ENCODE measurements at places on chromosomes 3 and 15. TPM values are rescaled to one million over a fixed set of nuclear protein-coding genes. Genes with fewer than 3 reads are reported as not detected.

DNA sequence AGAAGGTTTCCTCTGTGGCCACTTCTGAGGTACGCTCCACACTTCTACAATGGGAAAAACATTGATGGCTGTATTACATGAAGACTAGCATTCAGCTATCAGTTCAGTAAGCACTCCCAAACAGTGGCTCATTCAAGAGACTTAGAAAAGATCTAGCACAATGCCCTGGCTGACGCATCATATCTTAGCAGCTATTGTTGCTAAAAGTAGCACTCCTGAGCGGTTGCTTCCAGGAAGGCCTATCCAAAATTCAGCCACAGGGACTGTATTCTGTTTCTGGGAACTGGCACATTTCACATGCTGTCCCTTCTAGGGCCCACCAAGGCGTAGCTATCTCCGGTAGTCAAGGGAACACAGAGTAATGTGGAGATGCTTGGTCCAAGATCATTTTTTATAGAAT lies 21.2 kb upstream of the SPRED1 start:
- no peak overlapping the region for H3K4me3 ChIP-seq
- DNase-seq: no peak
- no peak overlapping the region for H3K27ac ChIP-seq
- H3K4me1 ChIP-seq: no peaks in the 10 kb centered on the region
- no peaks in the 10 kb centered on the region for H3K27me3 ChIP-seq

GRCh38 chr15:26772154-26773066 lies at the start of gene GABRB3:
Gene GABRB3 (minus strand): TSS chr15:26773066.
- H3K36me3 ChIP-seq: no peaks in the 10 kb centered on the region
- H3K27me3 ChIP-seq: no peaks in the 10 kb centered on the region
- no peak within 1 kb of the TSS for H3K4me3 ChIP-seq
- no peak within 1 kb of the TSS for H3K27ac ChIP-seq

GRCh38 chr3:114668099-114668498 lies 374.3 kb downstream of the TIGIT start:
- DNase-seq: no peak
- H3K27me3 ChIP-seq: no peaks in the 10 kb centered on the region
- no peak overlapping the region for H3K4me3 ChIP-seq
- H3K4me1 ChIP-seq: no peaks in the 10 kb centered on the region

GRCh38 chr3:133757701-133758567 lies 11.7 kb downstream of the TF start:
- H3K27ac ChIP-seq: no peak overlapping the region
- H3K4me1 ChIP-seq: no peaks in the 10 kb centered on the region
- no peak overlapping the region for H3K4me3 ChIP-seq

DNA sequence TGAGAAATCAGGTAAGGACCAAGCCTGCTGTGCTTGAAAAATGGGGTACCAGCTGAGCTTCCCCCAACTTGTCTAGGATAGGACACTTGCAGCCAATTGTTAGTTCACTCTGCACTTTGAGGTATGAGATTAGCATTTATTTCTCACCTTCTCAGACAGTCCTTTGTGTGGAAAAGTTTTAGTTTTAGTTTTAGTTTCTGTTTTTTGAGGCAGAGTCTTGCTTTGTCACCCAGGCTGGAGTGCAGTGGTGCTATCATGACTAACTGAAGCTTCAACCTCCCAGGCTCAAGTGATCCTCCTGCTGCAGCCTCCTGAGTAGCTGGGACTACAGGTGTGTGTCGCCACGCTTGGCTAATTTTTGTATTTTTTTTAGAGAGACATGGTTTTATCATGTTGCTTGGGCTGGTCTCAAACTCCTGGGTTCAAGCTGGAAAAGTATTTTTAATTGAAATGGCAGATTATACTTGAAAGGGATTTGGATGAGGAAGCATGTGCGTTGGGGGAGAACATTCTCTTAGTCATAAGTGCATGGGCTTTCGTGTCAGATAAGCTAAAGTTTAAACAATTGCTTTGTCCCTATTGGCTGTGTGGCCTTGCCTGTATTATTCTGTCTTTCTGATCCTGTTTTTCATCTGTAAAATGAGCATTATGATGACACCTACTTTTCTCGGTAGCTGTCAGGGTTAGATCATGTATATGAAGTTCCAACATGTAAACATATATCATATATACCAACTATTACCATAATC lies 25.2 kb upstream of the CCK start:
- no peaks in the 10 kb centered on the region for H3K27me3 ChIP-seq
- peaks cover 3% of the 10 kb centered on the region for H3K4me1 ChIP-seq
- DNase-seq: no peak

- no peaks in the 10 kb centered on the region for H3K36me3 ChIP-seq
- H3K4me1 ChIP-seq: no peaks in the 10 kb centered on the region
- DNase-seq: no peak
- H3K27me3 ChIP-seq: no peaks in the 10 kb centered on the region
Observed at GRCh38 chr15:33476076-33476475, 165.3 kb downstream of the RYR3 start.

The BRPF1 gene
- polyA plus RNA-seq: 13.0 TPM

DNA sequence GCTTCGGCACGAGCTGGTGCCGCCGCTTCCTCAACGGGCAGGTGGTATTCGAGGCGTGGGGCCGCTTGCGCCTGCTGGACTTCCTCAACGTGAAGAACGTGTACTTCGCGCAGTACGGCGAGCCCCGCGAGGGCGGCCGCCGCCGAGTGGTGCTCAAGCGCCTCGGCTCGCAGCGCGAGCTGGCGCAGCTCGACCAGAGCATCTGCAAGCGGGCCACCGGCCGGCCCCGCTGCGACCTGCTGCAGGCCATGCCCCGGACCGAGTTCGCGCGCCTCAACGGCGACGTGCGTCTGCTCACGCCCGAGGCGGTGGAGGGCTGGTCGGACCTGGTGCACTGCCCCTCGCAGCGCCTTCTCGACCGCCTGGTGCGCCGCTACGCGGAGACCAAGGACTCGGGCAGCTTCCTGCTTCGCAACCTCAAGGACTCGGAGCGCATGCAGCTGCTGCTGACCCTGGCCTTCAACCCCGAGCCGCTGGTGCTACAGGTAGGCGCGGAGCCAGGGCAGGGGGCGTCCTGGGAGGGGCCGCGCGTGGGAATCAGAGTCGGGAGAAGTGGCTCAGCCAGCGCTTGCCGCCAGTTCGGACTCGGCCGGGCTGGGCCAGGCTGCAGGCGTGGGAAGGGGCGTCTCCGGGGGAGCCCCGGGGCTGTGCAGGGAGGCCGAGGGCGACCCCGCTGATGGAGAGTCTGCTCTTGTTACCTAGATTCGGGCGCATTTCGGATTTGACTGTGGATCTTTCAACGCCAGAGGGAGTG lies 1.1 kb downstream of the DIPK2A start:
- no peaks in the 10 kb centered on the region for H3K27me3 ChIP-seq
- peak overlapping the region; percentile 87 for H3K4me3 ChIP-seq
- H3K27ac ChIP-seq: peak overlapping the region; percentile 91
- no peaks in the 10 kb centered on the region for H3K4me1 ChIP-seq

DNA sequence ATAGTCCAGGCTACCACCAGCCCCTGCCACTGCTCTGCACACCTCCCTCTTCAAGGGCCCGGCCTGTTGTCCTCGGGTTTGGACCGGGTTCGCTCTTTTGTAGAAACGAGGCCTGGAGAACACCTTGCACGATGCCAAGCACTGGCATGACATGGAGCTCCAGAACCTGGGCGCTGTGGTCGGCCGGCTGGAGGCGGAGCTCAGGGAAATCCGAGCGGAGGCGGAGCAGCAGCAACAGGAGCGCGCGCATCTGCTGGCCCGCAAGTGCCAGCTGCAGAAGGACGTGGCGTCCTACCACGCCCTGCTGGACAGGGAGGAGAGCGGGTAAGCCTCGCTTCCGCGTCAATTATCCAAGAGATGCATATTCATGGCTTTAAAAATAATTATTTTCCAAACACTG lies 72.4 kb downstream of the BFSP2 start:
- peaks cover 67% of the 10 kb centered on the region for H3K4me1 ChIP-seq
- no peak overlapping the region for H3K4me3 ChIP-seq
- H3K27ac ChIP-seq: no peak overlapping the region
- H3K27me3 ChIP-seq: no peaks in the 10 kb centered on the region
- no peak for DNase-seq

The MAPK6 gene
- polyA plus RNA-seq: 52.5 TPM

- H3K36me3 ChIP-seq: no peaks in the 10 kb centered on the region
- H3K4me1 ChIP-seq: no peaks in the 10 kb centered on the region
- H3K4me3 ChIP-seq: no peak overlapping the region
Observed at GRCh38 chr3:71462586-71462985, 120.9 kb downstream of the FOXP1 start.

DNA sequence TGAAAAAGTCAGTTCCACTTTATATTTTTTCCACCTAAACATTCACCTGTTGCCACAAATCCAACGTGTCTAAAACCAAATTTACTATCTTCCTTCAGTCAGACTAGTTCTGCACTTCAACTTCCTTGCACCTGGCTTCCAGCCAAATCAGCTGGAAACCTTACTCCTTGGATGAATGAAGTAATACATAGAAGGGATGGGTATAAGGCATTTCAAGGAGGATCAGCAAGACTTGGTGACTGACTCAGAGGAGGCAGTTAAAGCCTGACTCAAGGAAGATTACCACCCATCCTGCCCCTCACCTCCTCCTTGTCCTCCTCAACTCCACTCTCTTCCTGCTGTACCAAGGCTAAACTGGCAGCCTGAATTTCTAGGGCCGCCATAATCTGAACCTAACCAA lies 37.1 kb downstream of the QTRT2 start:
- H3K4me1 ChIP-seq: no peaks in the 10 kb centered on the region
- no peak overlapping the region for H3K27ac ChIP-seq
- no peaks in the 10 kb centered on the region for H3K36me3 ChIP-seq
- H3K27me3 ChIP-seq: no peaks in the 10 kb centered on the region
- H3K4me3 ChIP-seq: no peak overlapping the region

GRCh38 chr15:94229591-94230369 lies 1.6 kb upstream of the MCTP2 start:
- H3K36me3 ChIP-seq: no peaks in the 10 kb centered on the region
- peaks cover 16% of the 10 kb centered on the region for H3K4me1 ChIP-seq
- peak overlapping the region; percentile 61 for H3K4me3 ChIP-seq
- peak; percentile 70 for DNase-seq
- H3K27ac ChIP-seq: no peak overlapping the region

The ADAMTSL3 gene
- polyA plus RNA-seq: 0.12 TPM

The PRR23B gene
- not detected for polyA plus RNA-seq

DNA sequence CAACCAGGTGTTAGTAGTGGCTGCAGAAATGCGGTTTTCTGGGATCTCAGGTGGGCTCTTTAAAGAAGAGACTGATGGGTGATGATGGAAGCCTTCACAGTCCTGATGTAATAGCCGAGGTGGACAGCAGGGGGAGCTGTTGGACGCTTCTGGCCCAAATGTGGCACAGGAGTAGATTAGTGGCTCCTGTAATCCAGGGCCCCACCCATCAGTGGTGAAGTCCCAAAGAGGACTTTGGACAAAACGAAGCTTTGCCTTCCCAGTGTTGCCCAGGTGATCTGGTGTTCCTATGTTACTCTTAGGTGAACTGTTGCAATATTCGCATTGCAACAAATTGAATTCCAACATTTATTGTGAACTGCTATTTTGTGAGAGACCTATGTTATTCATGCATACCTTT lies 31.8 kb upstream of the MYZAP start:
- H3K4me1 ChIP-seq: peaks cover 3% of the 10 kb centered on the region
- H3K36me3 ChIP-seq: no peaks in the 10 kb centered on the region
- no peak overlapping the region for H3K4me3 ChIP-seq
- no peak for DNase-seq
- no peak overlapping the region for H3K27ac ChIP-seq
- no peaks in the 10 kb centered on the region for H3K27me3 ChIP-seq

DNA sequence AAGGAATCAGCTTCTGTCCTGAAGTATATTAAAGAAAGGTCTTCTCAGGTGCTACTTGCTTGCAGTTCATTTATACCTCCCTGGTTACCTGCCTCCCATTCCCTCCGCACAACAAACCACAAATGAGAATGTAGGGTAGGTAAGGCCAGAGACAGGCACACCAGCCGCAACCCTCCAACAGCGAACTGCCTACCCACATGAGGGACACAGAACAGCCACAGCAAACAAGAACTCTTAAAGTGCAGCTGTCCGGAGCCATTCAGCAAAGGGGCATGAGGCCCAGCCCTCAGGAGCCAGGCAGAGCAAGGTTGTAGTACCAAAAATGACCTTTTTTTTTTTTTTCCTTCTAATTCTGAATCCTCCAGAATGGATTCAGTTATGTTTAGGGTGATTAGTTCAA lies 52.4 kb downstream of the SPSB4 start:
- no peak for DNase-seq
- H3K36me3 ChIP-seq: no peaks in the 10 kb centered on the region
- no peak overlapping the region for H3K27ac ChIP-seq
- no peak overlapping the region for H3K4me3 ChIP-seq
- no peaks in the 10 kb centered on the region for H3K27me3 ChIP-seq

GRCh38 chr15:98330692-98331435 lies 317.5 kb upstream of the IGF1R start:
- no peak overlapping the region for H3K27ac ChIP-seq
- no peak for DNase-seq
- H3K4me3 ChIP-seq: no peak overlapping the region

GRCh38 chr3:106338582-106339214 lies 469.9 kb upstream of the CBLB start:
- DNase-seq: no peak
- H3K36me3 ChIP-seq: no peaks in the 10 kb centered on the region
- no peaks in the 10 kb centered on the region for H3K27me3 ChIP-seq
- no peak overlapping the region for H3K27ac ChIP-seq
- peaks cover 5% of the 10 kb centered on the region for H3K4me1 ChIP-seq
- H3K4me3 ChIP-seq: no peak overlapping the region

The ARGFX gene
- not detected for polyA plus RNA-seq

DNA sequence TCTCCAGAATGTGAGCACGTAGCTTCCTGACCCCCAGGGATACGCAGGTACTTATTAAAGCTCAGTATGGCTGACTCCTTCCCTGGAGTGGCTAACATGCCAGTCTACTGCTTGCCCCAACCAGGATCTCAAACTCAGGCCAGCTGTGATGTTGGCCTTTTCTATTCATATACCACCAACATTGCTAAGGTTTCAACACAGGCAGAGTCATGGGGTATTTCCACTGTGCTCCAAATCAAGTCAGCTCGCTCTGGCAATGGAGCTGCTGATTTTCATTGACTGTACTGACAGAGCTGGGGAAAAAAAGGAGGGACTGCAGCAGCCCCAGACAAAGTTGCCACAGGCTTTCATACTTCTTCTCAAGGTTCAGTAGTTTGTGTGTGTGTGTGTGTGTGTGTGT lies 87.0 kb downstream of the CFAP20DC start:
- no peaks in the 10 kb centered on the region for H3K4me1 ChIP-seq
- no peaks in the 10 kb centered on the region for H3K27me3 ChIP-seq
- no peak overlapping the region for H3K27ac ChIP-seq
- H3K4me3 ChIP-seq: no peak overlapping the region
- DNase-seq: no peak

DNA sequence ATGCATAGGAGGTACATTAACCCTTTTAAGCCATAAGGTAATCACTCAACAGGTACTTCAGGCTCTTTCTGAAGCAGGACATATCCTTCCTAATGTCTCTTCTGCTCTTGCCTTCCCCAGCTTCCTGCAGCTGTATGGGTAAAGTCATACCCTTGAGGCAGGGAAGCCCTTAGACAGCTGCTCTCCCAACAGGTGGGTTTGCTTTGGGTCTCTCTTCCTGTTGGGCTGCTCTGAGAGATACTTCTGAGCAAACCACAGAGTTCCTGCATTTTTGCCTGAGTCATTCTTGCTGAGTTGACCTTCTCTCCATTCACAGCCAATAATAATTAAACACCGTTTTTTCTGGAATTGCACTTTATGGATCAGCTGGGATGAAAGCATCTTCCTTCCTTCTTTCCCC lies 2.0 kb upstream of the TRAT1 start:
- no peak overlapping the region for H3K27ac ChIP-seq
- DNase-seq: no peak
- no peaks in the 10 kb centered on the region for H3K4me1 ChIP-seq
- no peak overlapping the region for H3K4me3 ChIP-seq
- H3K36me3 ChIP-seq: no peaks in the 10 kb centered on the region
- no peaks in the 10 kb centered on the region for H3K27me3 ChIP-seq

All from GM12878 (cell line).